ENCODE measurements at places on chromosomes 12 and 14. TPM values are rescaled to one million over a fixed set of nuclear protein-coding genes. Genes with fewer than 3 reads are reported as not detected.

- peak overlapping the region; percentile 94 for H3K27ac ChIP-seq
- H3K4me3 ChIP-seq, result no peak overlapping the region
- peaks cover 37% of the 10 kb centered on the region for H3K4me1 ChIP-seq
These were observed 103.5 kb upstream of the FRMD6 start for GRCh38 chr14:51548187-51548586.

- peaks cover 3% of the 10 kb centered on the region for H3K27me3 ChIP-seq
- no peak overlapping the region for H3K27ac ChIP-seq
- H3K36me3 ChIP-seq, result no peaks in the 10 kb centered on the region
- peaks cover 8% of the 10 kb centered on the region for H3K4me1 ChIP-seq
- peak overlapping the region; percentile 100 for H3K4me3 ChIP-seq
These were observed 18.2 kb upstream of the RNASE12 start for GRCh38 chr14:20609215-20610001.

DNA sequence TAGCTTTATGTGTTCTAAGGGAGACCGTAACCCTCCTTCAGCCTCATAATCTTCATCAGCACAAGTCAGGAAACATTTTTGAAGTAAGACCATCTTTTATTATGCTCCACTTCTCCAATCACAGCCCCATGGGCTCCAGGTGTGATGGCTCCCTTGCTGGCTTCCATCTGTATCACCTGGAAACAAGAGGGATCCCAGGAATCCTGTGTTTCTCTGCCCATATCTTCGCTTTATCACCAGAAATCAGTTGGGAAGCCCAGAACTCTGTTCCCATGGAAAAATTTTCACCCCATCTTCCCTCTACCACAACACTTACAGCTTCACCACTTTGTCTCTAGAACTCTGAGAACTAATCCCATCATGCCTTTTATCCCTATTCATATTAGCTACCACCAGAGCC is 68.3 kb downstream of the METTL25 start:
- no peak for DNase-seq
- H3K36me3 ChIP-seq, result no peaks in the 10 kb centered on the region
- no peak overlapping the region for H3K4me3 ChIP-seq

GRCh38 chr14:85909581-85909980 is 379.6 kb downstream of the FLRT2 start:
- no peak overlapping the region for H3K27ac ChIP-seq
- no peaks in the 10 kb centered on the region for H3K27me3 ChIP-seq
- no peak for DNase-seq
- no peak overlapping the region for H3K4me3 ChIP-seq
- H3K4me1 ChIP-seq, result no peaks in the 10 kb centered on the region

GRCh38 chr12:25687226-25687625 is 134.1 kb upstream of the LMNTD1 start:
- no peaks in the 10 kb centered on the region for H3K36me3 ChIP-seq
- no peak overlapping the region for H3K27ac ChIP-seq
- peaks cover 10% of the 10 kb centered on the region for H3K4me1 ChIP-seq

- no peaks in the 10 kb centered on the region for H3K27me3 ChIP-seq
- no peak for DNase-seq
- no peak overlapping the region for H3K4me3 ChIP-seq
- peaks cover 6% of the 10 kb centered on the region for H3K4me1 ChIP-seq
- H3K27ac ChIP-seq, result no peak overlapping the region
These were observed 268.0 kb downstream of the BTG1 start for GRCh38 chr12:91877456-91878235.

GRCh38 chr14:96852823-96853422 is 55.7 kb downstream of the VRK1 start:
- H3K36me3 ChIP-seq, result no peaks in the 10 kb centered on the region
- H3K27me3 ChIP-seq, result no peaks in the 10 kb centered on the region
- no peak overlapping the region for H3K27ac ChIP-seq
- H3K4me3 ChIP-seq, result no peak overlapping the region
- H3K4me1 ChIP-seq, result peaks cover 5% of the 10 kb centered on the region

- no peak overlapping the region for H3K27ac ChIP-seq
- H3K36me3 ChIP-seq, result peaks cover 10% of the 10 kb centered on the region
- H3K4me1 ChIP-seq, result peaks cover 4% of the 10 kb centered on the region
These were observed 109.4 kb downstream of the RFLNA start for GRCh38 chr12:124404162-124404784.

- no peaks in the 10 kb centered on the region for H3K27me3 ChIP-seq
- peaks cover 35% of the 10 kb centered on the region for H3K4me1 ChIP-seq
- no peak overlapping the region for H3K27ac ChIP-seq
- H3K4me3 ChIP-seq, result no peak overlapping the region
- no peaks in the 10 kb centered on the region for H3K36me3 ChIP-seq
These were observed 53.9 kb downstream of the ZC3H14 start for GRCh38 chr14:88616697-88617096.

- no peaks in the 10 kb centered on the region for H3K27me3 ChIP-seq
- H3K27ac ChIP-seq, result peak overlapping the region; percentile 29
- peak overlapping the region; percentile 89 for H3K4me3 ChIP-seq
- no peaks in the 10 kb centered on the region for H3K36me3 ChIP-seq
- H3K4me1 ChIP-seq, result peaks cover 20% of the 10 kb centered on the region
These were observed 751 bp downstream of the P3H3 start for GRCh38 chr12:6828781-6829535.

- no peaks in the 10 kb centered on the region for H3K27me3 ChIP-seq
- no peak overlapping the region for H3K27ac ChIP-seq
- no peaks in the 10 kb centered on the region for H3K36me3 ChIP-seq
- H3K4me3 ChIP-seq, result no peak overlapping the region
- H3K4me1 ChIP-seq, result peaks cover 5% of the 10 kb centered on the region
These were observed 326.4 kb downstream of the RPL10L start for GRCh38 chr14:46325157-46325556.

CFAP251 gene
- total RNA-seq, result 6.0 TPM

SERPINA9 gene
- not detected for total RNA-seq

KRT82 gene
- not detected for total RNA-seq

All from endothelial cell of umbilical vein (primary cell).